ENCODE measurements at places on chromosomes 6 and 20.

DNA sequence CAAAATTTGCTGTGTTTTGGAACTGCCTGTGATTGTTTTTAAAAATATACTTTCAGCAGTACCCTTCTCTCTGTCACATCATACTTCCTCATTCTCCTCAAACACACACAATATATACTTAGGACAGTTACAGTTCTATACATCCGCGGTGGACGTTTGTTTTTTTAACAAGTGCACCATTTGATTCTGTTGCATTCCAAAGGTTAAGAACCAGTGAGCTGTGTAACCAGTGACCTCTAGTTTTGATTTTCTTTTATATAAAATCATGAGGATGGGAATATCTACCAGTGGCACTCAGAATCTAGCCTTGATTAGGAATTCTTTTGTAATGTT, 152.8 kb downstream of the CARMIL1 start:
- no peak for DNase-seq

DNA sequence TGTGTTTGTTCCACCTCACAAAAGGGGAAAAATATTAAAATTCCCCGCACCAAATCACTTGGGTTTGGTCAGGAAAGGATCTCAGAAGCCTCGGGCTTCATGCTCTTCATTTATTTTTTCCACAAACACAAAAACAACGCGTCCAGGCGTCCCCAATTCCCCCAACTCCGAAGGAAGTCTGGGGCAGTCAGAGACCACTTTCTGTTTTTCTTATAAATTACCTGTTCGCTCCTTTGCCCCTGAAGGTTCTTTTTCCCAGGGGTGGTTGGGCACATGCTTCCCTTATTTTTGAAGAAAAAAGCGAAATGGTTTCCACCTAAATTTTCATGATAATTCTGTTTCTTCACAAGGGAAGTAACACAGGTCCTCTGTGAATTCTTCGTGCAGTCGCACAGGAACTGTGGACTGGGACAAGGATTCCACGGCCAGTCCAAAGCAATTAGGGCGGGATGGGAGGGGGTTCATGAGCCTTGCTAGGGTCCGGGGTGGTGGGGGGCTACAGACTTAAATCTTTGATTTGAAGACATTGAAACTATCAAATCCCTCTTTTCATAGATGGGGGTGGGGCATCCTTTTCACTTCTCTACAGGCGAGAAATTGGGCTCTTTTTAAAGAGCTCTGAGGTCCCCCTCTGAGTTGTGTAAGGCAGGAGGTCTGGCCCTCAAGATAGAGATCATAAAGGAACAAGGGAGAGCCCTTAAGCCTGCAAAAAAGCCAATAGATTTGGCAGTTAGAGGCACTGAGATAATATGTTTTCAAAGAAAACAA, 30.5 kb upstream of the HFE start:
- no peak for DNase-seq

GRCh38 chr6:138593124-138593877, 94.0 kb upstream of the NHSL1 start:
- DNase-seq, result no peak

- DNase-seq, result no peak
Observed at GRCh38 chr6:16754876-16755275, 6.4 kb downstream of the ATXN1 start.

GRCh38 chr6:89941763-89942497, 47.7 kb downstream of the GJA10 start:
- DNase-seq, result no peak

- no peak for DNase-seq
Observed at GRCh38 chr6:161658211-161658610, 384.4 kb upstream of the AGPAT4 start.

- DNase-seq, result no peak
Observed at GRCh38 chr6:54403096-54403495, 94.9 kb downstream of the TINAG start.

- DNase-seq, result no peak
Observed at GRCh38 chr6:52399511-52400312, 20.4 kb upstream of the EFHC1 start.

DNA sequence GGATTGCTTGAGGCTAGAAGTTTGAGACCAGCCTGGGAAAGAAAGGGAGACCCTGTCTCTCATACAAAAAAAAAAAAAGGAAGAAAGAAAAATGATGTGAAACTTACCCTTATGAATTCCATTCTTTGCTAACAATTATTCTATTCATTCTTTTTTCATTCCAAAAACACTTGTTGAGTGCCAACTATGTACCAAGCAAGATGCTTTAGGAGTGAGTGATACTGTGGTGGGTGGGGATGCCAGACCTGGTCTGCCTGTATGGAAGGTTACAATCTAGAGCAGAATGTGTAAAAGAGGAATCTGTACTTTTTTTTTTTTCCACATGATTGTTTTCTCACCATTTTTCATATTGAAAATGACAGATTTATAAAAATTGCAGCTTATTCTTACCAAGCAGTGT, 73.8 kb upstream of the TULP1 start:
- no peak for DNase-seq

DNA sequence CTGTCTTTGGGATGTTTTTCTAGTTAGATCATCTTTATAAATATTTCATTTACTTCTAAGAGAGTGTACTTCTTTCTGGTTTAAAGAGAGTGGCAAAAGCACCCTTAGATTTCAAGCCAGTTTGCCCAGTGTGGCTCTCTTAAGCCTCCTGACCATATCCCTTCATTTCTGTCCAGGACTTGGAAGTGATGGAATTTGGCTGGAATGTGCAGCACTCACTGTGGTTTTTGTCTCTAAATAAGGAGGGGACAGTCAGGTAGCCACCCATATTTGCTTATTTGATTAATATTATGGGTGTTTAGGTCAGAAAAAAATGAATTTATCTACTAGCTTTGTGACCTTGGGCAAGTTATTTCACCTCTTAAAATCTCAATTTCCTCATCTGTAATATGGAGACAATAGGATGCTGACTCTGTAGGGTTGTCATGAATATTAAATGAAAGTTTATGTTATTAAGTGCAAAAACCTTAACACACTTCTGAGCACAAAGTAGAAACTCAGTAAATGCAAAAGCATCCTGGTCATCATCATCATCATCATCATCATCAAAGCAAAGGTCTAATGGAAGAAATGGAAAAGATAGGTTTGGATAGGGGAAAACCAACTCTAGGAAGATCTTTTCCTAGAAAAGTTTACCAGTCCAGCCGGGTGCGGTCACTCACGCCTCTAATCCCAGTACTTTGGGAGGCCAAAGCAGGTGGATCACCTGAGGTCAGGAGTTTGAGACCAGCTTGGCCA, 3.1 kb downstream of the CRYBG1 start:
- DNase-seq, result no peak

- DNase-seq, result peak; percentile 6
Observed at GRCh38 chr20:25248786-25249172, 894 bp downstream of the PYGB start.

DNA sequence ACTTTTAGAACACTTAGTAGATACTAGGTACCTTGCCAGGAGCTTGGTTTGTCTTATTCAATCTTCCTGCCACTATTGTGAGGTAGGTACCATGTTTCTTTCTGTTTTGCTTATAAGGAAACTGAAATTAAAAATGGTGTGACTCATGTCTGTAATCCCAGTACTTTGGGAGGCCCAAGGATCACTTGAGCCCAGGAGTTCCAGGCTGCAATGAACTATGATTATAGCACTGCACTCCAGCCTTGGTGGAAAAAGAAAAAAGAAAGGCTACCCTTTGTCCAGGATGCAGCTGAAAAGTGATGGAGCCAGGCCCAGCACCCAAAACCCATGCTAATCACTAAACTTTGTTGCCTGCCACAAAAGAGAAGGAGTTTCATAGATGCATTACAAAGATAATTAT, 34.1 kb upstream of the LAMA4 start:
- no peak for DNase-seq

DNA sequence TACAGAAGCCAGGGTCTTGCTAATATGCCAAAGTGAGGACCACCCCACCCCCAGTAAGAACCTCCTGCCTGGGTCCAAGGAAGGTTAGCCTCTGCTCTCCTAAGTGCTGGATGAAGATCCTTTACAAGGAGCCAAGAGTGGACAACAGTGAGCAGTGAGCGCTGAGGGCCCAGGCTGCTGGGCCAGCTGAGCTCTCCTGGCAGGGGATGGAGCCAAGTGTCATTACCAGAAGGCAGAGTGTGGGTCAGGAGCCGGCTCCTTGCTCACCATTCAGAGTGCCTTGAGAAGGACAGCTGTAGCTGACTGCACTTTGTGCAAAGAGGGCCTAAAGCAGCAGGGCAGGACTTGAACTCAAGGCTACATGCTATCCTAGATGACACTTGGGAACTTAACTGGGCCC, 16.9 kb downstream of the MAFB start:
- DNase-seq, result no peak

DNA sequence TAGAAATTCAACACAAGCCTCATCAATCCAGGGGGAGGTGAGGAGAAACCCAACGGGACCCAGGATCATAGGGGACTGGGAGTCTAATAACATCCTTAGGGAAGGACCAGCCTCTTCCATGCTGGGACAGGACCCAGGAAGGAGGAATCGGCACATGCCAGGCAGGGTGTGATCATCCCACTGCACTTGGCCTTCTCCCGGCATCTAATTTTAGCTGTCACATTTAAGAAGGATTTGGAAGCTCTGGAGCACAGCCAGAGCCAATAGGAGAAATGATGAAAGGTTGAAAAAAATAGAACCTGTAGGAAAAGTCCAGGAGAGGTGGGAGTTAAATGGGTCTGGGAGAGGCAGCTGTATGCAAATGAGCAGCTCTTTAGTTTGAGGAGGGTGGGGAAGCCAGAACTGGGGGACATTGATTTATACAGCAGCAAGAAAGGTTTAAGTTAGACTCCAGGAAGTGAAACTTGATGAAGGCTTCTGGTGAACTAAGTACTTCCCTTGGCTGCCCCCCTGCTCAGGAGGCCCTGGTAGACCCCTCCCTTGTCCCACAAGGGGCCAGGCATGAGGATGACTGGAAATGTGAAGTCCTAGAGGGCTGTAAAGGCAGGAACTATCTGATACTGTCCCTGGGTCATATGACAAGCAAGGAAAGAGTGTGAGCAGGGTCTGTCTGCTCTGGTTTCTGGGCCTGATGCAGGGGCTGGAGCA, 260.3 kb downstream of the LRFN2 start:
- DNase-seq, result no peak

- DNase-seq, result no peak
Observed at GRCh38 chr20:54661880-54662465, 186.6 kb downstream of the DOK5 start.

DNA sequence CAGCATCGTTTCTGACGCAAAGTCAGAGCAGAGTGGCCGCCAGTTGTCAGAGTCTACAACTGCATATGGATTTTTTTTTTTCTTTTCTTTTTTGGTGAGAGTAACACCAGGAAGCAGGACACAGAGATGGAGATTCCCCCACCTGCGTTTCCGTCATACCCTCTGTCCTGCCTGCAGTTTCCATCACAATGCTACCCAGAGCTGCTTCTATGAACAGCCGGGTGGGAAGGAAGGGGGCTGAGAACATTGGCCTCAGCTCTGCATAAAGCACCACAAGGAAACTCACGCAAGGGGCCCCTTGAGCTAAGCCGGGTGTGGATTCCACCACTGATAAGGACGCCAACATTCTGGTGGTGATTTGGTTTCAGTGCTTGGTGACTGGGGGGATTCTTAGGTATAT, 183.5 kb upstream of the AFDN start:
- no peak for DNase-seq

DNA sequence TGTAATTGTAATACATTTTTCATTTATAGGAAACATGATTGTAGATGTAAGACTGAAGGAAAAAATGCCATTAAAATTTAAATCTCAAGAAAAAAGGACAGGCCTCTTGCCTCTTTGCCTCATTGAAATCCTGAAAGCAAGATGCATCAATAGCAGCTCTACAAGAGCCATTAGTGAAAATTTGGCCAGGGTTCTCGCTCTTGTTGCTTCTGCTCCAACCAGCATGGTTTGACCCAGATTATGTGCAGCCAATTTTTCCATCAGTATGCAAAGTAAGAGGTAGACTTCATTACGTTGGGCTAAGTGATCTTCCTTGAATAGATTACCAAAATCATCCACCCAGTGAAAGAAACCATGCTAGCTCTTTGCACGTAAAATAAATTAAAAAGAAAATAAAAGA, 106.6 kb downstream of the SGK1 start:
- no peak for DNase-seq

- DNase-seq, result no peak
Observed at GRCh38 chr6:159325476-159325875, 156.3 kb downstream of the FNDC1 start.

DNA sequence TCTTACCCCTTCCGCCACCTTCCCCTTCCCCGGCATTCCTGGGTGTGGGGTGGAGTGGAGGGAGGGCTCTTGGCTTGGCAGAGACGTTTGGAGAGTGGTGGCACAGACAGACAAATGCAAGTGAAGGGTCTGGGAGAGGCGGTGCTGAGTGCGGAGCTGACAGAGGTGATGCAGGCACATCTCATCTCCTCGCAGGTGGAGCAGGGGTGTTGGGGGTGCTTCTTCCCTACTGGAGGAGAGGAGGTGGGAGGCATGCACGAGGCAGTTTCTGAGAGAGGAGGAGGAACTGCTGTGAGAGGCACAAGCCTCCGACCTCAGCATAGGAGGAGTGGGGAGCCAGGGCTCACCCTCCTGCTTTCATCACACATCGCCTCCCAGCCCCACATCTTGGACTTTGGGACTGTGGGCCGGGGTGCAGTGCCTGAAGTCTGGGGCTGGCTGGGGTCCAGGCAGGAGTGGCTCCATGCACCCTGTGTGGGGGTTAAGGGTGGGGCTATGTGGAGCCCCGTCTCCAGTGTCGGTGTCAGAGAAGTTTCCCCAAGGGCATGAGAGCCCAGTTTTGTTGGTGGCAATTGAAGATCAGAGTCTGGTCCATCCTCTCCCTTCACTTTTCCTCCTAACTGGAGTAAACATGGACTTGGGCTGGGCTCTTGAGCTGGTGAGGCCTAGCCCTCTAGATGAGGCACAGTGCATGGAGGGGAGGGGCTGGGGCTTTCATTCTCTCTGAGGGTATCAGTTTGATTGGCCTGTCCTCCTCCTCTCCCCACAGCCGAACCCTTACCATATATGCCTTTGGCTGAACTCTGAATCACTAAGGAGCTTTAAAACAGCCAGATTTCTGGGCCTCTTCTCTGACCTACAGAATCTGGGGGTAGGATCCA, 20.2 kb upstream of the SLC22A7 start:
- no peak for DNase-seq

- no peak for DNase-seq
Observed at GRCh38 chr6:46421939-46422338, 69.3 kb downstream of the RCAN2 start.

DNA sequence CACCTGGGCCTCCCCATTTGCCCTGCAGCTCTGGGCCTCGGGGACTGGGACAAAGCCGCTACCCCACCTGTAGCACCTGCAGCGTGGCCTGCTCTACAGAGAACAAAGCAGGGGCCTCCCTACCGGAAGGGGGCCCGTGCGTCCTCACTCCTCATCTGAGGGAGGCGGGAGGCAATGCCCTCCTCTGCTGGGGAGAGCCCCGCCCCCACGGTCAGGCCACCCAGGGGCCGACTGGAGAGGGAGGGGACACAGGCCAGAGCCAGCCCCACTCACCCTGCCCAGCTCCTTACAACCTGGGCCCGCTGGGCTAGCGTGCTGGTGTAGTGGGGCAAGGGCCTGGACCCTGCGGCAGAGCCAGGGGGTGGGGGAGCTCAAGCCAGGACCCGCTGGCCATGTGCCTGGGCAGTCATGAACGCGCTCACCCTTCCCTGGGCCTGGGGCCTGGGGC, 8.0 kb downstream of the LAMA5 start:
- no peak for DNase-seq

- DNase-seq, result no peak
Observed at GRCh38 chr6:46521464-46521971, 30.3 kb upstream of the RCAN2 start.

- no peak for DNase-seq
Observed at GRCh38 chr6:24385536-24386269, 17.0 kb upstream of the MRS2 start.

GRCh38 chr20:42530855-42531448, 658.8 kb downstream of the PTPRT start:
- DNase-seq, result no peak

- no peak for DNase-seq
Observed at GRCh38 chr6:145383428-145383827, 351.9 kb downstream of the EPM2A start.

Data from NCI-H2171 (cell line).